ENCODE measurements at places on chromosomes 1 and 21. TPM values are rescaled to one million over a fixed set of nuclear protein-coding genes. Genes with fewer than 3 reads are reported as not detected.

PDPN gene
- 14.1 TPM for total RNA-seq

TRAF3IP3 gene
- 0.99 TPM for total RNA-seq

NGF gene
- 3.4 TPM for total RNA-seq

ZNF683 gene
- not detected for total RNA-seq

MARK1 gene
- 25.6 TPM for total RNA-seq

ALX3 gene
- total RNA-seq, result 2.5 TPM

NUF2 gene
- total RNA-seq, result 14.2 TPM

RGL1 gene
- total RNA-seq, result 58.3 TPM

OR2G3 gene
- not detected for total RNA-seq

PARS2 gene
- 8.4 TPM for total RNA-seq

LRRC38 gene
- total RNA-seq, result 1.6 TPM

UROD gene
- total RNA-seq, result 56.0 TPM

FCGR2B gene
- 1.9 TPM for total RNA-seq

TFAP2E gene
- total RNA-seq, result 5.5 TPM

NTNG1 gene
- total RNA-seq, result 19.1 TPM

FAM151A gene
- not detected for total RNA-seq

SMIM1 gene
- total RNA-seq, result 2.1 TPM

PGLYRP4 gene
- 0.27 TPM for total RNA-seq

LENEP gene
- 6.0 TPM for total RNA-seq

BGLAP gene
- total RNA-seq, result 1.5 TPM

TSPAN1 gene
- 0.49 TPM for total RNA-seq

GPA33 gene
- total RNA-seq, result not detected

AGL gene
- 47.2 TPM for total RNA-seq

OR2L2 gene
- total RNA-seq, result 0.88 TPM

PPIAL4G gene
- not detected for total RNA-seq

ZNF593OS gene
- total RNA-seq, result 41.3 TPM

KIAA1614 gene
- total RNA-seq, result 52.6 TPM

NFIA gene
- 64.5 TPM for total RNA-seq

CDA gene
- total RNA-seq, result not detected

AUNIP gene
- total RNA-seq, result 1.3 TPM

NBPF6 gene
- not detected for total RNA-seq

SPAG17 gene
- total RNA-seq, result 13.5 TPM

FAM78B gene
- 8.9 TPM for total RNA-seq

CELA3A gene
- total RNA-seq, result not detected

PAX7 gene
- 3.1 TPM for total RNA-seq

PLA2G5 gene
- 2.4 TPM for total RNA-seq

RHOU gene
- 16.5 TPM for total RNA-seq

HORMAD1 gene
- 1.2 TPM for total RNA-seq

SDHB gene
- 59.8 TPM for total RNA-seq

LCE1C gene
- total RNA-seq, result not detected

EEIG2 gene
- total RNA-seq, result 43.3 TPM

SLC44A5 gene
- 19.1 TPM for total RNA-seq

CD1E gene
- total RNA-seq, result not detected

UBE2J2 gene
- 46.0 TPM for total RNA-seq

RAB4A gene
- total RNA-seq, result 49.1 TPM

CR1L gene
- total RNA-seq, result not detected

KLF17 gene
- total RNA-seq, result not detected

NUDT17 gene
- 1.9 TPM for total RNA-seq

TCP10L gene
- total RNA-seq, result 5.5 TPM

TDRD5 gene
- 0.99 TPM for total RNA-seq

FAM43B gene
- total RNA-seq, result 2.0 TPM

HSF2BP gene
- 2.9 TPM for total RNA-seq

Measured in camera-type eye (tissue), 1 donor.